Fibroblast of skin of back (primary cell): ENCODE measurements at places on chromosomes 1 and 21.

DNA sequence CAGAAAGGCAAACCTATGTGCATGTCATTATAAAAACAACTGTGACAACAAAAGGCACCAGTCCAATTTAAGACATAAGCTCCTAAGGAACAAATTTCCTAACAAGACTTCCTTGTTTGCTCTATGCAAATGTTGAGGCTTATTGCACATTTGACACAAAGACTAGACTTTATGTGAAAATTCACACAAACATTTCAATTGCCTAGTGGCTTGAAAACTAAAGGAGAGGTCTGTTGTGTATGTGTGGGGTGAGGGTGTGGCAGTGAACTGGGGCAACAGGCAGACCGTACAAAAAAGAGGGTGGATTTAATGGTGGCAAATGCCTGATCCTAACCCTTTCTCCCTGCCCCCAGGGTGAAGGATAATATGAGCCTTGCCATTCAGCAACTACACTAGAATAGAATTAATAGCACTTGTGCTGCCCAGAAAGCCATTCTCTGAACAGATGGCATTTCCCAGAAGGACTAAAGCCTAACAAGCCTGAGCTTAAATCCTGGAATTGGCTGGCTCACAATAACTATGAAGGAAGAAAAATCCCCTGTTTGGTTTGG, 73.9 kb downstream of the GLUL start:
- no peak for DNase-seq

DNA sequence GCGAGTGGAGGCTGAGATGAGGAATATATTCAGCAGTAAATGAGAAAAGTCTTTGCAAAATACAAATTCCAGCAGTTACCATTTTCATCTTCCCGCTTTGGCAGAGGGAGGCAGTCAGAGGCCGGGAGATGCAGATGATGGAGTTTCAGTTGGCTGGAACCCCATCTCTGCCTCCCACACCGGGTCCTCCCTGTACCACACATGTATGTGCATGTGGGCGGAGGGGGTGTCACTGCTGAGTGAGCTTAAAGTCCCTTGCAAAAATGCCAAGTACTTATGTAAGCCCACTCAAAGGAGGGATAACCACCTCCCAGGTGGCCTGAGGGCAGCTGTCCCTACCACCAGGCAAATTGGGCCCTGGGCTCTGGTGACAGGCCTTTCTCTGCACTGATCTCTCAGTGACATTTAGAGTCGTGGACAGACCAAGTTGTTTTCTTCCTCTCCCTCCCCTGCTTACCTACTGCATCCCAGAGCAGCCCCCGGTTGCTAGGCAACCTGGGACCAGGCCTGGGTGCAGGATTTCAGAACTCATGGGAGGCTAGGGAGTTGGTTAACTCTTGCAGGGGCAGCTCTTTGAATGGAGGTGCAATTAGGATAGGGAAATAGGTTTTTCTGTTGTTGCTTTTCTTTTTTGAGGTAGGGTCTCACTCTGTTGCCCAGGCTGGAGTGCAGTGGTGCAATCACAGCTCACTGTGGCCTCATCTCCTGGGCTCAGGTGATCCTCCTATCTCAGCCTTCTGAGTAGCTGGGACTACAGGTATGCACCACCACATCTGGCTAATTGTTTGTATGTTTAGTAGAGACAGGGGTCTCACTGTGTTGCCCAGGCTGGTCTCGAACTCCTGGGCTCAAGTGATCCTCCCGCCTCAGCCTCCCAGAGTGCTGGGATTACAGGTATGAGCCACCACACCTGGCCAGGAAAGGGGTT, 17.1 kb upstream of the UBXN10 start:
- no peak for DNase-seq

GRCh38 chr1:7553042-7553690, 217.9 kb upstream of the VAMP3 start:
- DNase-seq: no peak

GRCh38 chr1:59856725-59857338, 42.1 kb downstream of the HOOK1 start:
- no peak for DNase-seq

DNA sequence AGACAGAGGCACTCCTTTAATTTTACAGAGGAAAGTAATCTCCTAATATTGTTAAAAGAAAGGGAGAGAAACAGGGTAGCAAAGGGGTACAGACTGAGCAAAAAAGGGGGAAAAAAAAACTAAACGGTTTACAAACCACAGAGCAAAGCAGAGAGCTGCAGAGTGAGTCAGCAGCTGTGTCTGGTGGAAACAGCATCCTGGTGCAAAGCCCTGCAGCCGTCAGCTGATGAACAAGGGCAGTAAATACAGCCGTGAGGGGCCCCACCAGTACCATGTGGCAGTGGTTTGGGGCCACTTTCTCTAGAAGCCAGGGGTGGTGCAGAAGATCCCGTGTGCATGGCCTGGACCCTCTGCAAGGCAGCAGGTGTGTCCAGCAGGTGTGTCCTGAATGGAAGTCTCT, 111.3 kb downstream of the ERG start:
- DNase-seq: peak; percentile 45

DNA sequence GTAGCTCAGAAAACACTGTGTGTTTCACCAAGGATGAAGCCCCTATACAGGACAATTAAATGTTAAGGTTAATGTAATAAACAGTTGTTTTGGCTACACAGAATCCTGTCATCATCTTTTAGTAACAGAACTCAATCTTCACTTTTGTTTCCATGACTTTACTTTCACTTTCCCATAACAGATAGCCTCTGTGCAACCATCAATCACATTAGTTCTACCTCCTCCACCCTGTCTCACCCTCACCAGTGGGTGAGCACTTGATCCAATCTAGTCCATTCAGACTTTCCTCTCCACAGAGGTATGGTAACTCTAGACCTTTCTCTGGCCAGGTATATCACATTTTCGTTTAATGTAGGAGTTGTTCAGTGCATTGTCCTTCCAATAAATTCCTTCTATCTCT, 1018.5 kb downstream of the ADGRL2 start:
- no peak for DNase-seq

- DNase-seq: no peak
These were observed 9.2 kb downstream of the SLC2A1 start for GRCh38 chr1:42949312-42950115.

- peak; percentile 68 for DNase-seq
These were observed 48.9 kb downstream of the HLCS start for GRCh38 chr21:36917471-36918158.

- no peak for DNase-seq
These were observed 804.1 kb downstream of the USP25 start for GRCh38 chr21:16533692-16534407.

GRCh38 chr1:189662190-189662589, 815.5 kb downstream of the BRINP3 start:
- no peak for DNase-seq

GRCh38 chr1:222631611-222632208, 13.8 kb downstream of the MIA3 start:
- DNase-seq: no peak

DNA sequence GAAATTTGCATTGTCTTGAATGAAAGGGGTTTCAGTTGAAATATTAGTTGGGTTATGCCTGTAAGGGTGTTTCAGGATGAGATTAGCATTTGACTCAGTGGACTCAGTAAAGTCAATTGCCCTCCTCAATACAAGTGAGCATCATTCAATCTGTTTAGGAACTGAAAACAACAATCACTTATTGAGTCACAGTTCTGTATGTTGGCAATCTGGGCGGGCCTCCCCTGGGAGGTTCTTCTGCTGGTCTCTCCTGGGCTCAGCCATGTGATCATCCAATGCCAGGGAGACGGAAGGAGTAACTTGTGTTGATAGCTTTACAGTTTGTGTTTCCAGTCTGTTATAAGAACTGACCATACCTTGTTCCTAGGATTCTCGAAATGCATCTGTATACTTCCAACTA, 262.9 kb upstream of the RUNX1 start:
- no peak for DNase-seq

DNA sequence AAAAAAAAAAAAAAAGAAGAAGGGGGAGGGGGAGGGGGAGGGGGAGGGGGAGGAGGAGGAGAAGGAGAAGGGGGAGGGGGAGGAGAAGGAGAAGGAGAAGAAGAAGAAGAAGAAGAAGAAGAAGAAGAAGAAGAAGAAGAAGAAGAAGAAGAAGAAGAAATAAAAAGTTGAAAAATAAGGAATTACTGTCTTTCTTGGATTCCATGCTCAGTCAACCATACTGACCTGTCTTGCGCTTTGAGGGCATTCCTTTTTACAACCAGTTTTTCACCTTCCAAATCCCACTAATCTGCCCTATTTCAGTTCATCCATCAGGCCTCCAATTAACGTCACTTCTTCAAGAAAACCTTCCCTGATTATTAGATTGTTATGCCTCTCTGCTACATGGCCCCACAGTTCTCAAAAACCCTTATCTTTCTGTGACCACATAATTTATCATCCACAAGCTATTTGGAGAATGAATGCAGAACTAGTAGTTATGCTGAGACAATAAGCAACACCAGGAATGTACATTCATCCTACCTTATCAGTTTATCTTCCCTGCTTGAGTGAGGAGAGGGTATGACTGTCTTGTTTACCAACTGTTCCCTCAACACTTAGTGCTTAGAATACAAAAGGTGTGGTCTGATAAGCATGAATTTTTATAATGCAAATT, 57.5 kb upstream of the GUCA2A start:
- peak; percentile 72 for DNase-seq

GRCh38 chr1:200237066-200237465, 172.8 kb downstream of the ZNF281 start:
- DNase-seq: no peak
